ENCODE measurements at places on chromosomes 6 and 20.

- no peak for DNase-seq
Measured at GRCh38 chr6:106439459-106439858, 78.9 kb downstream of the CRYBG1 start.

DNA sequence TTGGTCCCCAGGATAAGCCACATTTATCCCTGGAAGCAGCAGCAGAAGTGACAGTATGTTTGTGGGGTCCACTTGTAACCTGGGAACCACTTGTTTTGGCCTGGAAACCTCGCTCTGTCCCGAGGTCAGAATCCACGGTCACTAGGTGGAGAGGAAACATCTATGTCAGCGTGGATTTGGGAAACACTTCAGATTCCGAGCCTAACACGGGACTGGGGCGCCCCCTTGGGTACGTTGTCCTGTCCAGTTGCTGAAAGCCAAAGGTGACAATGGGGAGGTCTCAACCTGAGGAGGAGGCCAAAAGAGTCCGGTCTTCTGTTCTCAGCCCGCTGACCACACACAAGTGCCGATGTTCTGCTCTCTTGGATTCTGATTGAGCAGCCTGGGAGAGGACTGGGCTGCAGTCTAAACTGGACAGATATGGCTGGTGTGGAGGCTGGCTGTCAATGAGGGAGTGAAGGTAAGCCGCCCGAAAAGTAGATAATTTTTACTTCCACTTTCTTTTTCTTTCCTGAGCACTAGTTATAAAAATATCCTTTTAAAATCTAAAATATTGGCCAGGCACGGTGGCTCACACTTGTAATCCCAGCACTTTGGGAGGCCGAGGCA is 4.9 kb upstream of the ZFP57 start:
- peak; percentile 81 for DNase-seq

GRCh38 chr20:62454904-62455636 is 20.7 kb downstream of the GATA5 start:
- DNase-seq: no peak

- DNase-seq: no peak
Measured at GRCh38 chr6:117771403-117771802, 96.1 kb downstream of the NUS1 start.

DNA sequence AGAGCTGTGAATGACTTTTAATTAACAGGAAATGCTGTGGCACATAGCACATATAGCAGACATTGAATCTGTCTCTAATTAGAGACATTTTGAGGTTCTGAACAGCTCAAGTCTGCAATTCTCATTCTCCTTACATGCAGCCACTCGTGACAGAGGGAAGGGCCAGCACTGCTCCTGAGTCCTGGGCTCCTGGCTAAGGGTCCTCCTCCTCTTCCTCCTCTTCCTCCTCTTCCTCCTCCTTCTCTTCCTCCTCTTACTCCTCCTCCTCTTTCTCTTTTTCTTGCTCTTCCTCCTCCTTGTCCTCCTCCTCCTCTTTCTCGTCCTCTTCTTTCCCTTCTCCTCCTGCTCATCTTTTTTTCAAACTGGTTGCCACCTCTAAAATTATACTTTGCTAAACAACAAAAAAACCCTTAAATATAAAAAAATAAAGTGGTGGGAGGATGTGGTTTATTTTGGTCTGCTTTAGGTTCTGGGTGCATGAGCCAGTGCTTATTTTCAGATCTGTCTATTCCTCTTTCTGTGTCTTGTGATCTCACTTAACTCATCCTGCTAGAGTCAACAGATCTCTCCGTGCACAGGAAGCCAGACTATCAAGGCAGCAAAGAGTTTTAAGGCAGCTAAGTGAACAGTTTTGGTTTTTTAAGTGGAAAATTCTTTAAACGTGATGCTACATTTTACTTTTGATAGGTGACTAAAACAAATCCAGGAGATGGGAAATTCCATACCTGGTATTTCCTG is 159.3 kb downstream of the CD83 start:
- DNase-seq: no peak

- DNase-seq: no peak
Measured at GRCh38 chr20:38633577-38634093, 32.0 kb downstream of the ARHGAP40 start.

DNA sequence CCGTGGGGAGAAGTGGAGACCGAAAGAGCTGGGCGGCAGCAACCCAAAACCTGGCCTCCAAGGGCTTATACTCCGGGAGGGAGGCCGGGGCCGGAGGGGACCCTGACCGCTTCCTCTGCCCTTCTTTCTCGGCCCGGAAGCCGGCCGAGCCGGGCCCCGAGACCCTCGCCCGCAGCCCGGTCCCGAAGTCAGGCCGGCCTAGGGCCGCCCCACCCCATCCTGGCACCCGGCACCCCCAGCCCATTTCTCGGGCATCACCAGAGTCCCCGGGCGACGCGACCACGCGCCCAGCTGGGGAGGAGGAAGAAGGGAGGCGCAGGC is 572 bp upstream of the ZDHHC14 start:
- DNase-seq: no peak

- no peak for DNase-seq
Measured at GRCh38 chr6:106792536-106793236, 163.3 kb downstream of the QRSL1 start.

- DNase-seq: no peak
Measured at GRCh38 chr6:81999270-81999669, 246.8 kb upstream of the TENT5A start.

DNA sequence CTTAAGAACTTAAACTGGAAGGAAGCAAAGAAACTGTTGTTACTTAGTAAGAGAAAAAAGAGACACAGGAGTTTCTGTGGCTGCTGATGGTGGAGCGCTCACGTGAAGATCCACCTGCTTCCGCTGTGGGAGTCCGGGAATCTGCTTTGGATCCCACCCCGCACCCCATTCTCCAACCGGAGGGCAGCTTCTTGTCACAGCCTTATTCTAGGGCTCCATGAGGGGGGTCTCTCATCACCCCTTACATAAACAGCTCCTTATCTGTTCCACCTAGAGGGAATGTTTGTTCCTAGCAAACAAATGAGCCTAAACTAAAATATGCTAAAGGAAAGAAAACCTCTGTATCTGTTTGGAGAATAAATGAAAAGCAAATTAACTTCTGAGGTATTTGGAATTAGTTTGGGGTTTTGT is 280.5 kb downstream of the QKI start:
- no peak for DNase-seq

- DNase-seq: peak; percentile 47
Measured at GRCh38 chr6:43222418-43223059, 6.7 kb downstream of the DNPH1 start.

DNA sequence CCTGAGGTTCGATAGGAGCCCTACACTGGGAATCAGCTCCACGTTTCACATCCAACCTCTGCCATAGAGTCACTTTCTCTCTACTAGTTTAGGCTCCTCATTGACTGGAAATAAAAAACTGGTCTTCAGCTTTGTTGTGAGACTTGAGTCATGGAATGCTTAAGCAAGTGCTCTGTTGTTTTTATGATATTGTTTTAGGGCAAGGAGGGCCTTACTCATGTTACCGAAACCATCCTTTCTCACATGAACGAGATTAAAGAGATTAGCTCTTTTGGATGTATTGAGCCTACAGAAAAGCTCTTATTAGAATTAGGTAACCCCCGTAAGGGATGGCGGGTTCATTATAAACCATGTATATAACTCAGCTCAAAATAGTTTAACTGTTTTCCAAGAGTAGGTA is 6.9 kb upstream of the MOCS1 start:
- no peak for DNase-seq

DNA sequence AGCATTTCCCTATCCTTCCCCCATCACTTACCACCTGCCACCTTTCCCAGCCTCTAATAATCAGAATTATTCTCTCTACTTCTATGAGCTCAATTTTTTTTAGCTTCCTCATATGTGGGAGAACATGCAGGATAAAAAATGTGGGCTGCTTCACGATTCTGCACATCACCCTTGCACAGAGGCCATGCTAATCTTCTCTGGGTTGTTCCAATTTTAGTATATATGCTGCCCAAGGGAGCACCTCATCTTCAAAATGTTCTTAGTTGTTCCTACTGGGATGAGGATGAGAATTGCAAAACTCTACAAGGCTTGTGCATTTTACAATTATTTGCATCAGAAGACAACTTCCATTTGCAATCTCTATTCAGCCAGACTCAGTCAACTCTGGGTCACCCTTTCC is 58.1 kb downstream of the LAMA4 start:
- DNase-seq: no peak

GRCh38 chr6:89952105-89952671 is 57.9 kb downstream of the GJA10 start:
- DNase-seq: no peak

GRCh38 chr20:47784599-47785310 is 526 bp downstream of the SULF2 start:
- no peak for DNase-seq

DNA sequence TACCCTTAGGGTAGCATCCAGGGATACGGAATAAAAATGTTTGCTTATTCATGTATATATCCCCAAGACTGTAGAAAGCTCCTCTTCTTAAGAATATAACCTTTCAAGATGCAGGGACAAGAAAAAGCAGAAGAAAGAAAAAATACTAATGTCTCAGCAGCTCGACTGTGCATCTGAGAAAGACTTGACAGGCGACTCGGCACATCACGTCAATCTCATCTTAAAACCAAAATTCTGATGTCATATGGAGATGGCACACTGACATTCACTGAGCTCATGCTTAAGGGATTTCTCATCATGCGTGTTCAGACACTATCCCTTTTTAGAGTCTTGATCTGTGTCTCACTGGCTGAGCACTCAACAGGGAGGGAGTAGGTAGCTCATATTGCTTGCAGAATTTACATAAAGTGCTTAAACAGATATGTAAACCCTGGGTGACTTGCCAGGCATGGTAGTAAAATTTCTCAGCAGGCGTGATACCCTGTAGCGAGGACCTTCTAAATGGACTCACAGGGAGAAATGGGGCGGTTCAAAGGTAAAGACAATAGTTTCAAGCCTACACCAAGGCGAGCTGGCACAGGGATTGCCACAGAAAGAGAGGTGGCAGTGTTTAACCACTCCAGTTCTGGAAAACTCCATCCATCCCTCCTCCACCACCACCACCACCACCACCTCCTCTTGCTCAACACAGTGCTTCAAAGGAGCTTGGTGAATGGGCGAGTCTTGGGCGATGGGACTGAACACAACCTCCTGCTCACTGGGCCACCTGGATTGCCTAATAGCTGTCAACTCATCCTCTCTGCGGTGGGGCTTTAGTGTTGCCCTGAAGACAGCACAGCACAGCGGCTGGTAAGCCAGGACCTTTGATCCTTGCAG is 330.5 kb downstream of the TFAP2A start:
- DNase-seq: no peak

Measured in aorta (tissue), 5 donors.